ENCODE measurements at places on chromosomes 6 and 20.

- DNase-seq, result no peak
Observed at GRCh38 chr6:157954150-157955117, 27.2 kb upstream of the SYNJ2 start.

- DNase-seq, result no peak
Observed at GRCh38 chr20:49160057-49160929, 27.8 kb downstream of the STAU1 start.

- no peak for DNase-seq
Observed at GRCh38 chr20:64079273-64080012, at the start of gene RGS19. RGS19 (minus strand) TSS chr20:64079518; CDS start chr20:64076886, 2,632 bp downstream.

- no peak for DNase-seq
Observed at GRCh38 chr6:116450185-116450710, 10.9 kb upstream of the CALHM6 start.

DNA sequence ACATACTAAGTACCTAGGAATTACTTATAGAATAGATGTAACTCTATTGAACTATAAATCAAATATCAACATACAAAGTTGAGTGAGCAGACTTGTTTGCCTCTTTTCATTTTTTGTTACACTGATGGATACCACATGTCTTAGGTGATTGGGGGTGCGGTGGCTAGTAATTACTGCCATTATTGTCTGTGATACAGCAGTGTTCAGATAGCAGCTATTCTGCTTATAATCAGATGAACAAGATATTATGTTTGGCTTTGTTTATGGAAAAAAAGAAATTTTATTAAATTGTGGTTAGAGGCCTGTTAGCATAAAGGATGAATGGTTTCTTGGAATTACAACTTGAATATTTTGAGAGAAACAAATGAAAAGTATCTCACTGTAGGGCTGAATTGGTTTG is 55.9 kb downstream of the KCNQ5 start:
- DNase-seq, result no peak

DNA sequence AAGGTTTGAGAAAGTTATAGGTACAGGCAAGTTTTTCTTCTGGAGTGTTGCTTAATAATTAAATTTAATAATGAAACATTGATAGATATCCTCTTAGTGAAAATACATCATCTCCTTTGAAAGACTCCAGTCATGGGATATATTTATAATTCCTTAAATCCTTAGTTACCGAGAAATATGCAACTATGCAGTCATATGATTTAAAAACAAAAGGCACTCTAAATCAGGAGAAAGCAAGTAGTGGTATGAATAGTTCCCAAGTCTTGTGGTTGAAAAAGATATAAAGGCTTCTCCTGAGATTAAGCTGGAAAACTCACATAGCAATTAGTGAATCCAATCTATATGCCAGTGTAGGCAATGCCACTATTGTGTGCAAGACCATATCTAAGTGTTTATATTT is 475.4 kb downstream of the EYS start:
- DNase-seq, result no peak

DNA sequence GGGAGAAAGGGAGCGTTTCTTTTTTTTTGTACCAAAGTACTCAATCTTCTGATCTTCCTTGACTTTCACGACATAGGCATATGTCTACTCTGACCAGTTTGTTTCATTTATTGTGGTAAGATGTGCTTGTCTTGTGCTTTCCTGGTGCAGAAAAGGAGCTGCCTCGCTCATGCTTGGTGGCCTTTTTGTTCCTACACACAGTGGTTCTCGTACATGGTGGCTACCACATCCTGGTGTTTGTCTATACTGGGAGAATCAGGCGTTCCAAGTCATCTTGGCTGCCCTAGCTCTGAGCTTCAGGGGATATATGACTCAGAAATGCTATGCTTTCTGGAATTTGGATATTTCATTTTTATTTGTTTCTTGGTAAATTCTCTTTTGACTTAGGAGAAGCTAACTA is 31.8 kb downstream of the MYB start:
- DNase-seq, result peak; percentile 74

- DNase-seq, result no peak
Observed at GRCh38 chr6:159790956-159791598, 810 bp downstream of the MRPL18 start.
